Cardiac muscle cell (in vitro differentiated cells and primary cell): ENCODE measurements at places on chromosomes 16 and 17. TPM values are rescaled to one million over a fixed set of nuclear protein-coding genes. Genes with fewer than 3 reads are reported as not detected.

DNA sequence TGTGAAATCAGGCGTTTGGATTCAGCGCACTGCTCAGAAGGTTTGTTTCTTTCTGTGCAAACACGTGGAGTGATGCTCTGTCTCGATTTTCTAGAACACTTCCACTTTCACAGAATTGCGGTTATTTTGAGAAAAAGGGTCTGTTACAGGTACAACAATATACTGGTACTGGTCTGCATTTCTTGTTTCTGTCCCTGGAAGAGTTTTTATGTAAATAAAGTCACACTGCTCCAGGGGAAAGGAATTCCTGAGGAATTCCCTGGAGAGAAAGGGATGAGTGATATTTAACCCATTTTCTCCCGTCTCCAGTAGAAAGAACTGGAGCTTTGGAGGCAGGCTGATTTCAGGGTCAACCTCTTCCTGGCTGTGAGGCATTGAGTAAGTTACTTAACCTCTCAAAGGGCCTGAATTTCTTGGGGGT is 16.2 kb upstream of the RMI2 start:
- no peak for DNase-seq

The SLC5A10 gene
- total RNA-seq, result 0.06 TPM in 1 of 2 replicates, not detected in the other

The KRTAP4-4 gene
- not detected in 2 replicates for total RNA-seq

- no peak for DNase-seq
Measured at GRCh38 chr17:77877036-77877435, 81.5 kb upstream of the TNRC6C start.

DNA sequence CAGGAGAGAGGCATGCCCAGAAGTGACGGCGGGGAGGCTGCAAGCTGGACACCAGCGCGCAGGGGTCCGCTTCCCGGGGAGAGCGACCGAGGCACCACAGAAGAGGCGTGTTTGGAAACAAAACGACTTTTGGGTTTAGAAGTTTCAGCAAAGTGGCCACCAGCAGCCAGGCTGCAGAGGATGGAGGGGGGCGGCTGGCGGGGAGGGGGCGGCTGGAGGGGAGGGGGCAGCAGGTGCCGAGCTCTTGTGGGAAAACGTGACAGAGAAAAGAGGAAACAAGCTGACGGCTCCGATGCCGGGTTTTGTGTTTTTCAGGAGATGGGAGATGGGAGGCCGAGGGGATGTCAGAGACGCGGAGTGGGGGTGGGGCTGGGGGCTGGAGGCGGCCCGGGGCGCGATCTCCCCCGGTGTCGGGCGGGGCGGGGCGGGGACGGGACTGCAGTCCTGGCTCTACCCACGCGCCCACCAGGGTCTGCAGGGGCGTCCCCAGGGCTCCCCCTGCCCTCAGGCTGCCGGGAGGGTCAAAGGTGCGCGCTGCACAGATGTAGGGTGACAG is 32.1 kb upstream of the RPH3AL start:
- DNase-seq, result no peak

The CDH8 gene
- total RNA-seq, result 12.9 and 14.3 TPM in 2 replicates

DNA sequence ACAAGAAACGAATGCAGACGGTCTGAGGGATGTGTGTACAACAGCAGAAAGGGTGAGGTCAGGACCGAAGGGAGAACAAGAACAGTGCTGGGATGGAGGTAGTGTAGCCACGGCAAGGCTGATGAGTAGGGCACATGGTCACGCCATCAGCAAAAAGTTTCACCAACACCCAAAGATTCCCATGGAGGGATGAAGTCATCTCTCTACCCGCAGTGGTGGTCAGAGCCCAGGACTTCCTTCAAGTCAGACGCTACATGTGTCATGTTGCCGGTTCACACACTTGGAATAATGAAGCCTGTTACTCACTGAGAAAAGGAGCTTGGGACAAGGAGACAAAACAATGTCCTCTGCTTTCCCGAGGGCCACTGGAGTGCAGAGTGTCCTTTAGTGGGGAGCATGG is 79.7 kb downstream of the SALL1 start:
- DNase-seq, result no peak

- peak; percentile 43 for DNase-seq
Measured at GRCh38 chr16:67873435-67874370, 851 bp downstream of the EDC4 start.

The YBX2 gene
- 27.8 and 56.2 TPM in 2 replicates for total RNA-seq

GRCh38 chr17:17860766-17861107 is 24.0 kb upstream of the SREBF1 start:
- no peak for DNase-seq

The SALL1 gene
- total RNA-seq, result 7.9 and 16.7 TPM in 2 replicates

GRCh38 chr17:81426393-81427172 is 31.3 kb downstream of the BAHCC1 start:
- no peak for DNase-seq

DNA sequence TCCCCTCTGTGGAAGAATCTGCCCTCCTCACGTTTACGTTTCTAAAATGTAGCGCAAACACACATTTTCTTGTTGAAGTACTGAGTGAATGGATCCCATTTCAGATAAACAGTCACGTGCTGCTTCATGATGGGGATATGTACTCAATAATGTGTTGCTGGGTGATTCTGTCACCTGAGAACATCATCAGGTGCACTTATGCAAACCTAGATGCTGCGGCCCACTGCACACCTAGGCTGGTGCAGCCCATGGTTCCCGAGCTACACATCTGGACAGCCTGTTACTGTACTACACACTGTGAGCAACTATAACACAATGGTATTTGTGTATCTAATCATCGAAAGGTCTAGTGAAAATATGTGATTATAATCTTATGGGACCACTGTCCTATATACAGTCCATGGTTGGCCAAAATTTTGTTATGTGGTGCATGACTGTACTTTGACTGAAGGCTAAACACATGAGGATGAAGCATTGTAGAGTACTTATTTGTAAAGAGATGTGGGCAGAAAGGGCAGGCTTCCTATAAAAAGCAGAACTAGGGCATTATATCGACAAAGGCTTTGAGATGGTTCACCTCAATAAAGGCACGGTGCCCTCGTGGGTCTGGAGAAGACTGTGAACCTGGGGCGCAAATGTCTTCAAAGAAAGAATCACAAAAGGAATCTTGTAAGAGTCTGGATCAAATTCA is 26.3 kb downstream of the MARF1 start:
- no peak for DNase-seq

The CD79B gene
- not detected in 2 replicates for total RNA-seq
